ENCODE measurements at places on chromosomes 5 and 9.

DNA sequence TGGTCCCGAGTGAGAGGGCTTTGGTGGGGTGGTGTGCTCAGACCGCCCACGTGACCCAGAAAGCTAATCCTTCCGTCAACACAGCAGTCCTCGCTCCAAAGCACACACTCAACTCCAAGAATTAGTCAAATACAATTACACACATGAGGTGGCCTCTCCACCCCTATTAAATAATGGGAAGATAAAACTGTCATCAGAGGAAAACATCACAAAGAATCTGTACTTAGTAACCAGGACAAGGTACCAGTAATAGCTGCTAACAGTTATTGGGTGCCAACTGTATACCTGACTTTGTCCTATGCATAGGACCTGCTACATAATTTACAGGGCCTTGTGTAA is 222.8 kb downstream of the HSPA4 start:
- DNase-seq = no peak

GRCh38 chr9:132372177-132373095 is 17.6 kb upstream of the SETX start:
- no peak for DNase-seq

DNA sequence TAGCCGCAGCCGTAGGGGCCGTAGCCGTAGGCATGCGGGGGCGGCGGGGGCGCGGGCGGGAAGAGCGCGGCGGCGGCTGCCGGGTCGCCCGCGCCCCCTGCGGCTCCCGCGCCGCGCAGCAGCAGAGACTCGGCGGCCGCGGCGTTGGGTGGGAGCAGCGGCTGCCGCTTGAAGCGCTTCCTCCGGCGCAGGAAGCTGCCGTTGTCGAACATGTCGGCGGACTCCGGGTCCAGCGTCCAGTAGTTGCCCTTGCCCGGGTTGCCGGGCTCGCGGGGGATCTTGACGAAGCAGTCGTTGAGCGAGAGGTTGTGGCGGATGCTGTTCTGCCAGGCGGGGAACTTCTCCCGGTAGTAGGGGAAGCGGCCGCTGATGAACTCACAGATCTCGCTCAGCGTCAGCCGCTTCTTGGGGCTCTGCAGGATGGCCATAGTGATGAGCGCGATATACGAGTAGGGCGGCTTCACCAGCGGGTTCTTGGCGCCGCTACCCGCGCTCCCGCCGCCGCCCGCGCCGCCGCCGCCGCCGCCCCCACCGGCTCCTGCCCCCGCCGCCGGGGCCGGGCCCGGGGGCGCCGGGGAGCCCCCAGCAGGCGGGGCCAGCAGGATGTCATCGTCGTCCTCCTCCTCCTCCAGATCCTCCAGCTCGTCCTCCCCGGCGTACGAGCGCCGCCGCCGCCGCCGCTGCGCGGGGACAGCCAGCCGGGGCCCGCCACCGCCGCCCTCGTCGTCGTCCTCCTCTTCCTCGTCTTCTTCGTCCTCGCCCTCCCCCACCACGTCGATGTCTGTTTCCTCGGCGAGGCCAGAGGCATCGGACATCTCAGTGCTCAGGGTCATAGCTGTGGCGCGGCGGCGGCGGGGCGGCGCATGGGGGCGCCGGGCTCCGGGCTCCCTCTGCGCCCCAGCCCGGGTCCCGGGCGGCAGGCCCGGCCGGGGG is 781 bp downstream of the FOXD1 start:
- DNase-seq = peak; percentile 25

DNA sequence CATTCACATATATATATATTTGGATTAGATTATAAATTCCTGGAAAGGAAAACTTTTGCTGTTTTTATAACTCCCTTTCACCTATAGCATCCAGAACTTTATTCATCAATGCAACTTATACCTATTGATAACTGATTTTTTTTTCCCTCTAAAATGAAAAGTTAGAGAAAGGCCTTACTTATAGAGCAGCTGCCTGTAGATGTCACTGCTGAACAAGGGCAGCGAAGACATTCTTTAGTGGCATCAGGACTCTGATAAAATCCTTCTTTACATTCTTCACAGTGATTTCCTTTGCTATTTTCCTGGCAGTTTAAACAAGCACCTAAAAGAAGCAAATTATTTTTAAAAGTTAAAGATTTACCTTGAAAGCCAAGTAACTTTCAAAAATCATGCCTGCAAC is 32.3 kb upstream of the CDK5RAP2 start:
- no peak for DNase-seq

DNA sequence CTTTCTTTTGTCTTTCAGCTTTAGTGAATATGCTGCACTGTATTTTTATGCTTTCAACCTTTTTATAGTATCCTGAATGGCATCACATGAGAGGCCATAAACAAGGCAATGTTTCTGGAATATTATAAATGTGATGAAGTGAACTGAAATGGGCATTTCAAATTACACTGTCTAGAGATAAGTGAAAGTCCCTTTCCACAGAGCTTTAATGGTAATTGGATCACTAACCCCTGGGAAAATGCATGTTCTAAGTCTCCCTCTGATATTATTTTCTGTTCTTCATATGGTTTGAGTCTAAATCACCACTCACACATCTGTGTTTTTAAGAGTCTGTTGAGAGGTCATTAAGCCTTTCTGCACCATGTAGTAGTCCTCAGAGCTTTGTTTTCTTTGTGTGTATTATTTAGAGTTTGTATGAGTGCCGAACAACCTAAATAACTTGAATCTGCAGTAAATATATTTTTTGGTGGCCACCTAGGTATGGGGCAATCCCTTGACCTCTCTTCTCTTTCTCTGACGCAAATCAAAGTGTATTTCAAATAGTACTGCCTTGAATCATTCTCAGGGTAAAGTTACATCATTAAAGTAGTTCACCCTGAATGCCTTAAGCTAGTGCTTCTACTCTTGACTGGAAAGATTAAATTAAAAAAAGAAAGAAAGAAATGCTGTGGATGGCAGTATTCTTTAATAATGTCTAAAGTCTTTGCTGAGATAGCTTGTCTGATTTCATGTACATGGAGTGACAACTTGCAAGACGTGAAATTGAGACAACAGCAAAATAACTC is 1931.0 kb upstream of the CDH6 start:
- no peak for DNase-seq

GRCh38 chr5:144009116-144009515 is 161.3 kb downstream of the YIPF5 start:
- no peak for DNase-seq

GRCh38 chr9:109098171-109098959 is 21.4 kb downstream of the TMEM245 start:
- no peak for DNase-seq

All from HuH-7.5 (cell line).